ENCODE measurements at places on chromosomes 2 and 18. TPM values are rescaled to one million over a fixed set of nuclear protein-coding genes. Genes with fewer than 3 reads are reported as not detected.

The MALL gene
- polyA plus RNA-seq, result 13.4 TPM

The FBXO48 gene
- 2.5 TPM for polyA plus RNA-seq

The TUBA3E gene
- polyA plus RNA-seq, result not detected

The CYS1 gene
- polyA plus RNA-seq, result 116 TPM

The KIF5C gene
- polyA plus RNA-seq, result 4.4 TPM
